ENCODE measurements at places on chromosomes 3 and 15.
A peak's percentile ranks its signal among the peaks of the same experiment; 100 is the strongest.

DNA sequence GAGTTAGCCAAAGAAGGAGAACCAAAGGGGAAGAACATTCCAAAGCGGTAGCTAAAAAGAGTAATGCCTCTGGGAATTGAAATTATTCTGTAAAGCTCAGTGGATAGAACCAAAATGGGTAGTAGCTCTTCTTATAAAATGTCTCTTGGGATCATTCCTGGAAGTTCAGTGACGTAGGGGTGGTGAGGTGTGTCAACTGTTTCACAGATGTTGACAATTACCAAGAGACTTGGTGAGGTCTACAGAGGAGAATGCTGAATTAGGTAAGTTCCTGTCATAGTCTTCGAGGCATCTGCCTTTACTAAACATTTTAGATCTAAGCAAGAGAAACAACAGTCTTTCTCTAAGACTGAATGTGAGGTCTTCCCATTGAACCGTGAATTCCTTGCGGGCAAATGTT lies 67.8 kb downstream of the TPRG1 start:
- DNase-seq = no peak

- DNase-seq = no peak
Observed at GRCh38 chr3:178117641-178118040, 418.6 kb upstream of the KCNMB2 start.

DNA sequence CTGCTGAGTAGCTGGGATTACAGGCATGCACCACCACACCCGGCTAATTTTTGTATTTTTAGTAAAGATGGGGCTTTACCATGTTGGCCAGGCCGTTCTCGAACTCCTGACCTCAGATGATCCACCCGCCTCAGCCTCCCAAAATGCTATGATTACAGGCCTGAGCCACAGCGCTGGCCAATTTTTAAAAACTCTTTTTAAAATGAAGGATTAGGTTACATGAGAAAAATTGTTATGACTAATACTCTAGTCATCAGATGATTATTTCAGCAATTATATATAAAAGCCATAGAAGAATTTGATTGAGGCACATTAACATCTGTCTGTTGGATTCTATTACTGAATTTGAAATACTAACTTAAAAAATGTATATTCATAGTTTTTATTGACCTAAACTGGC lies 134.1 kb upstream of the MNS1 start:
- DNase-seq = no peak

GRCh38 chr3:124107104-124107890 lies 115.4 kb upstream of the ROPN1 start:
- DNase-seq = no peak

- peak; percentile 73 for DNase-seq
Observed at GRCh38 chr15:45134682-45135604, 5.1 kb downstream of the DUOX1 start.

DNA sequence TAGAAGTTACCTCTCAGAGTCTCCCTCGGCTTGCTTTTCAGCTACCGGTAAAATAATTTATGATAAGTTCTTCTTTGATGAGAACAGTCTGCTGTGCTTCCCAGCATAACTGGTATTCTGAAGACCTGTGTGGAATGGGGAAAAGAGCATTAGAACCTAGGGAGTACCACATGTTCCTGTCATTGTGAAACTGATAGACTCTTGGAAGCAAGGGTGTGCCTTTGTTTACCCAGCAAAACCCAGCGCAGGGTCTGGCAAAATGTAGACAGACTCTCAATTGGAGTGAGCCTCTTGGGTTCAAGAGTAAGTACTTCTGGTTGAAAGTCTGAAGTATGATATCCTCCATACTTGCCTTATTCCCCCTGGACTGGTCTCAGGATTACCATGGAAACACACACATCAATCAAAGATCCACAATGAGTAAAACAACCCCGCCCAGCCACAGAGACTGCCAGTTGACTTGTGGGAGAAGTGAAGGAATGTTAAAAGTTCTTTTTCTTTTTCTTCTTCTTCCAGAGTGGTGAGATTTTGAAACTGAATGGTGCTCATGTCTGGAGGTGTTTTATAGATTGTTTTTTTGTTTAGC lies 652.4 kb upstream of the NAALADL2 start:
- peak; percentile 11 for DNase-seq

GRCh38 chr3:133137042-133137996 lies 99.1 kb downstream of the TMEM108 start:
- DNase-seq = no peak

GRCh38 chr15:59812889-59813288 lies 123.8 kb upstream of the BNIP2 start:
- DNase-seq = no peak

- no peak for DNase-seq
Observed at GRCh38 chr3:53671961-53672299, 174.3 kb downstream of the CHDH start.

- peak; percentile 41 for DNase-seq
Observed at GRCh38 chr3:126356373-126357264, 589 bp downstream of the KLF15 start.

GRCh38 chr3:115961380-115961779 lies 338.1 kb downstream of the GAP43 start:
- no peak for DNase-seq

DNA sequence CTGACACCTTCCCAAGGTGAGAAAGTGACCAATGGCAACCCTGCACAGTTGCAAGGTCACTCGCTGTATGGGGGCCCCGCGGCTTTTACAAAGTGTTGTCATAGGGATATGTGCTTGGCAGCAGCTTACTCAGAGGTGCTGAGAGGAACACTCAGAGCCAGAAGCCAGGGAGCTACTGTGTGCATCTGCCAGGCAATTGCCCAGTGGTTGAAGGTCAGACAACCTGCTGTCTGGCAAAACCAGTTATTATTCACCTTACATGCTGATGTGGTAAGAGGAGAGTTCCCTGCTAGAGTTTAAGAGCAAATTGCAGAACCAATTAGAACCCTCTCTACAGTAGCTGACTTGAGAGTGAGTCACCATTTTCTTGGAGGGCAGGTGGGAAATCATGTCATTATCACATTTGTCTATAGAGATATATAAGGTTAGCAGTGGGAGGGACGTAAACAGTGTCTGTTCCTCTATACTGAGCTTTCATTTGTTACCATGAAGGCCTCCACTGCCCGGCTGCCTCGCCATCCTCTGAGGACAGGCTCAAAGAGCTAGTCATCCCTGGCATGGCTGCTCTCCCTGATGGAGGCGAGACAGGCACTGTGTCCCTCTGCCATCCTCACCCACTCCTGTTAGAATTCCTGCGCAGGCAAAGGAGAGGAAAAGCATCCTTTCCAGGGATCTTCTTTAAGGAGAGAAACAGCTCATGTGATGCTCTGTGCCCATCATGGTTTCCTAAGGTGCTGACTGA lies 274.4 kb downstream of the PLCL2 start:
- DNase-seq = no peak

DNA sequence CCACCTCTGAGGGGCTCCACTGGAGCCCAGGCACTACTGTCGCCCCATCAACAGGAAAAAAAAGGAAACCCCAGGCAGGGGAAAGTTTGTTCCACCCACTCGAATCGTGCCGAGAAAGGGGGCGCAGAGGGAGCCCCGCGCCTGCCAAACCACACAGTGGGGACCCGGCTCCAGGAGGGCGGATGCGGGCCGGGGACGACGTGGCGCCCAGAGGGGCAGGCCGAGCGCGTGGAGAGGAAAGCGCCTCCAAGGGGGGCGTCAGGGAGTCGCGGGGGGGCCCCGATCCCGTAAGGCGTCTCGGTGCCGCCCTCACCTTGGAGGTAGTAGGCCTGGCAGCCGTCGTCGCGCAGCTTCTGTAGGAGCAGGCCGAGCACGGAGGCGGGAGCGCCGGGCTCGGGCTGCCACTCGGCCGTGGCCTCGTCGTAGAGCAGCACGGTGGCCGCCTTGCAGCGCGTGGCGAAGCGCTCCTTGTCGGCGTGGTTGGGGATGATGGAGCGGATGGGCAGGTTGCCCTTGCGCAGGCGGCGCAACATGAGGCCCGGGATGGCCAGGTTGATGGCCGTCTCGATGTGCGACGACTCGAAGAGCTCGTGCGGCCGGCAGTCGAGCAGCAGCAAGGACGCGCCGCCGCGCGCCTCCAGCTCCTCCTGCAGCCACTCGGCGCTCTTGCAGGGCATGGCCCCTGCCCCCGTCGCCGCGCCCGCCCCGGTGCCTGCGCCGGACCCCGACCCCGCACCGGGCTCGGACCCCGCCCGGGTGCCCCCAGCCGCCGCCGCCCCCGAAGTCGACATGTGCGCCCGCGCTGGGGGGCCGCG lies 627 bp downstream of the DUSP7 start:
- DNase-seq = peak; percentile 81

GRCh38 chr3:155972885-155973584 lies 102.6 kb downstream of the GMPS start:
- DNase-seq = no peak

DNA sequence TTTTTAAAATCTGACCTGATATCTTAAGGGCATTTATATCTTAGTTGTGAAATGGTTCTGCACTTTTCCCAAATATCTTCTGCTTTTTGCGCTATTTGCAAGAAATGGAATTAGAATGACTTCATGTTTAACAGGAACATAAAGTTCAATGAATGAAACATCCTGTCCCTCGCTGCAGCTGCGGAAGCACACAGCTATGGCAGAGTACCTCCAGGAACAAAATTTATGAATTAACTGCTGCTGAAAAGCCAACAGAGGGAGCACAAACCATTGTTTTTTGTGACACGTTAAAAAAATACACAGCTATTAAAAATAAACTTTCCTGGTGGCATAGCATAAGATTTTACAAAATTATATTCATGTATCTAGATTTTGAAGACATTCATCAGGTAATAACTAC lies 404.4 kb upstream of the MDFIC2 start:
- no peak for DNase-seq

DNA sequence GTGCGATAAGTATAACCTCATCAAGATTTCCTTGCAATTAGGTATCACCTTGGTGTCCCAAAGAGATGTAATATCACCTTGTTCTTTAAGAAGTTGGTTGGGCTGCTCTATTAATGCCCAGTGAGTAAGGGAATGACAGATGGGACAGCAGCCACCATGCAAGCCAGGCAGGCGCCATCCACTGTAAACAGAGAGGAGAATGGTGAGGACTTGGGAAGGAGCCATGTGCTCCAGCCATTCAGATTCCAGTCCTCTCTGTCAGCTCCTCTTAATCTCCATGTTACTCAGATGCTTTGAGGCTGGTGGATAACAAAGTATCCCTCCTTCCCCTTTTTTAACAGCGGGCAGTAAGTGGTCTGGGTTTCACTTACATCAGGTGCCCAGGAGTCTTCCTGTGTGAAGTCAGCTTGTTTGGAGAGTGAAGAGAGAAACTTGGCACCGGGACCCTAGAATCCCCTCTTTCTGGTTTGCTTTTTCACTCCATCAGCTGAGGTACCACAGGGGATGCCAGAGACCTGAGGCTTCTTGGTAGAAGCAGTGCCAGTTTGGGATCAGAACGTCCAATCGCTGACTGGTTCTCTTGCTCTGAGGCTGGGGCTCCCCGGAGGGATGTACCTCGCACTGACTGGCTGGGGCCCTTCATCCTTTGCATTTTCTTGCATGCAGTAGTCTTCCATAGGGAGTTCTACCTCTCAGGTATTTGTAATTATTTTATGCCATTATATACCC lies 29.5 kb downstream of the SLCO3A1 start:
- DNase-seq = no peak

- no peak for DNase-seq
Observed at GRCh38 chr15:39110336-39110735, 470.5 kb upstream of the THBS1 start.

GRCh38 chr3:49469037-49469935 lies 781 bp upstream of the DAG1 start:
- peak; percentile 94 for DNase-seq

DNA sequence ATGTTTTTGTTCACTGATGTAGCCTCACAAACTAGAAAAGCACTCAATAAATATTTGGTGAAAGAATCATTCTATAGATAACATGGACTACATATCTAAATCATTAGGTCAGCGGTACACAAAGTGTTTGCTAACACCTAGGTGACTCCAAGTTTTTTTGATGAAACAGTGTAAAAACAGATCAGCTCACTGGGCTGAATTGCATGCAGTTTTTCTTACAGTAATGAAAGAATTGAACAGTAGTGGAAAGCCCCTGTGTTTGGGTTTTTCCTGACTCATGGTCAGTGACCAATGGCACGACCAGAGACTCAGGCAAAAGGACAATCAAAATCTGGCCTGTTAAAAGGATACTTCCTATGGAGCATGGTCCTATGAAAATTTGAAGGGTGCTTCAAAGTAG lies 384.3 kb upstream of the EPHA6 start:
- no peak for DNase-seq

GRCh38 chr15:57866149-57866736 lies 159.7 kb downstream of the POLR2M start:
- peak; percentile 87 for DNase-seq

DNA sequence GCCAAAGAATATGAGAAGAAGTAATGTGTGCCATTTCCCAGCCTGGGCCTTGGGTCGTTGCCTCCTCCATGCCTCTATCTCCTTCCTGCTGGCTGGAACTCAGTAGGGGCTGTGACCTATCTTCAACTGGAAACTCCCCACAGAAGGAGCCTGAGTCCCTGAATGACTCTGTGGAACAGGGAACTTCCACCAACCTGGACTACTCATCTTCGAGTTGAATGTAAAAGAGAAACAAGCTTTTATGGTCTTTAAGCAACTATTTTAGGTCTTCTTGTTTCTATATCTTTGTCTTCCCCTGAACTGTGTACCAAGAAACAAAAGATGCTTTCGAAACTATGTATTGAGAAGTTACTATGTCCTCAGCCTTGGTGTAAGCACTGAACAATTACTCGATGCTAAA lies 355.3 kb upstream of the NR2F2 start:
- DNase-seq = no peak

GRCh38 chr15:69085325-69086081 lies 71.0 kb downstream of the NOX5 start:
- no peak for DNase-seq

GRCh38 chr3:40766396-40766795 lies 241.6 kb downstream of the ZNF621 start:
- DNase-seq = no peak

- DNase-seq = peak; percentile 83
Observed at GRCh38 chr3:93973131-93974126, at the start of gene PROS1. Gene PROS1, minus strand, starts transcription at chr3:93973896. Its CDS starts 147 bp downstream, at chr3:93973749.

DNA sequence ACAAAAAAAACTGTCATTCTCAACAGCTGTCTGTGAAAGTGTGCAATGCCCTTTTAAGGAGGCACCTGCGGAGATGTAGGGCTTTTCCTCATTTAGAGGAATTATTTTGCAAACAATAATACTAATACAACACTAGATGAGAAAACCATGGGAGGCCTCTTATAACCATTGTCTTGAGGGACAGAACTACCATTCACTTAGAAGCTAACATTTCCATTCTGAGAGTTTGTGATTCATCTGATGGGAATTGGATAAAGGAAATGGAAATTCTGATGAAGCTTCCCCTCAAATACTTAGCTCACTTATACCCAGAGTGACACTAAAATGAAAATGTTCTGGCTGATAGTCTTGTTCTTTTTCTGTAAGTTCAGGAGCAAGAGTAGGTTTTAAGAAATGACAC lies 147.7 kb downstream of the CADPS start:
- DNase-seq = no peak

DNA sequence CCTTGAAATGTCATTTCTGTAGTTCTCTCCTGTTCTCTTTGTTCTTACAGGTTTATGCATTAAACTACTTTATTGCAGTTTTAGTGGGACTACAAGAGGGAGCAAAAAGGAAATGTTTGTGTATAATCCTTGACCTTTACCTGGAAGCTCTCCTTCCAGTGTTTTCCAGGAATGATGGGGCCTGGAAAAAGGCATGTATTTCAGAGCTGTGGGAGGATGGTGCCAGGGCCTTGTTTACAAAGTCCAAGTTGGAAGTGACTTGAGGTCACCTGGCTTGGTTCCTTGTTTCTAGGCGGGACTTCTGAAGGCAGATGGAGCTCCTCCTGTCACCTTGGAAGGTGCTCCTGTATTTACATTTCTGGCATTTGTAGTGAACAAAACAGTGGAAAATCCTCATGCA lies 15.1 kb downstream of the ACVR2B start:
- no peak for DNase-seq

- peak; percentile 76 for DNase-seq
Observed at GRCh38 chr3:32321095-32321790, 70.4 kb upstream of the CMTM7 start.

Data from GM23338 (cell line).